NCI-H1417 (cell line): ENCODE measurements at places on chromosomes 2 and 18.
A peak's percentile ranks its signal among the peaks of the same experiment; 100 is the strongest.

DNA sequence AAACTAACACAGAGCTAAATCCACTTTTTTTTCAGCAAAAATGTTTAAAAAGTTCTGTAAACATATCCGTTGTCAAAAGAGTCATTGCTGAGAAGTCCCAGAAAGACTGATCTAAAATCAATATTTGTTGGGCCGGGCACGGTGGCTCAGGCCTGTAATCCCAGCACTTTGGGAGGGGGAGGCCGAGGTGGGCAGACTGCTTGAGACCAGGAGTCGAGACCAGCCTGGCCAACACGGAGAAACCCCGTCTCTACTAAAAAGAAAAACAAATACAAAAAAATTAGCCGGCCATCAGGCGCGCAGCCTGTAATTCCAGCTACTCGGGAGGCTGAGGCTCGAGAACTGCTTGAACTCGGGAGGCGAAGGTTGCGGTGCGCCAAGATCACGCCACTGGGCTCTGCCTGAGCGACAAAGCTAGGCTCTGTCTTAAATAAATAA, 1.4 kb downstream of the OLA1 start:
- no peak for DNase-seq

DNA sequence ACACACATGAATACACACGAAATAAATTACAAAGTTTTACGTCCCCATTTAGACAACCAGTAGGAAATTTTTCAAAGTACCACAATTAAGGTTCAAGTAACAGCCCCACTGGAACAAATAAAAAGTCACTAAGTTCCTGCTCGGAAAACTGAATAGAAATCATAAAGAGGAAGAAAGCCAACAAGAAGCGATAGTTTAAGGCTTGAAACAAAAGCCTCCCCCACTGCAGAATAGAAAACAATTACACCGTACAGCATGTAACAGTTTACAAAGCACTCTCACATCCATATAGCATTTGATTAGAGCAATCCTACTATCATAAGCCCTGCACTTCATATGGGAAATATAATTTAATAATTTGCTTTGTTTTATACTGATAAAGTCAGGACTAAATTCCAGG, 15.5 kb downstream of the KLF7 start:
- no peak for DNase-seq

GRCh38 chr2:235283246-235283645, 210.6 kb upstream of the AGAP1 start:
- DNase-seq: no peak

GRCh38 chr2:224850081-224850480, 133.9 kb upstream of the CCDC195 start:
- DNase-seq: no peak

DNA sequence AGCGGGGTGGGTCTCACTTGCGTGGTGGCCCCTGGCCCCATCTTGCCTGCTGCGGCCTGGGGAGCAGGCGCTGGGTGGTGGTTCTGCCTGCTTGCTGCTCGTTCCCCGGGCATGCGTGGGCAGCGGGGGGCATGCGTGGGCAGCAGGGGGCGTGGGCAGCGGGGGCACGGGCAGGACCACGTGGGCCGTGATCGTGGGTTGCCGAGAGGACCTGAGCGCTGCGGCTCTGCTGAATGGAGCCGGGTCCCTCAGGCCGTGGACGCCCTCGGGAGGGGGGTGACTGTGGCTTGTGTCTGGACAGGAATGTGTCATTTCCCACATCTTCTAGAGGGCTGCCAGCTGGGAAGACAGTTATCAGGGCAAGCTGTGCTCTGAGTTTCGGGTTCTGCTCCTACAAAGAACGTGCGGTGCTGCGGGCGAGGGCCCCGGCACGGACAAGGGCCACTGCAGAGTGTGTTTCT, 8.3 kb upstream of the GAL3ST2 start:
- no peak for DNase-seq

DNA sequence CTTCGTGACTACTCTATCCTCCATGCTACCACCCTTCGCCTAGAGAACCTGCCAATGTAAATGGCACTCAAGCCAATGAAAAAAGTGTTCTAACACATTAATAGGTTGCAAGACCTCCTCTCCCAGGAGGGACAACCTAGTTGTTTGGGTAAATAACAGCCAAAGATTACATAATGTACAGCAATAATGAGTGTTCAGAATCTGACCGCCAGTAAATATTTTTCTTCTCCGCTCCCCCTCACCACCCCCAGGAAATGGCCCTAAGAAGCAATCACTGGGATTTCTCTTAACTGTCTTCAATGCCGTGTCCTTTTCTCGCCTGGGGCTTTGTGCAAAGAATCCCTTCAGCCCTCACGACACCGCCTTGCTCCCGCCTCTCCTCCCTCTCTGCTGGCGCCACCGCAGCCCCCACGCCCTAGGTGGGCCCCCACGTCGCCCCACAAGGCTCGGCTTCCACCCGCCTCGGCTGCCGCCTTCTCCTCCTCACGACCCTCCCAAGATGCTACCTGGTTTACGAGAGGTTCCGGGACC, 458 bp downstream of the HYCC2 start:
- DNase-seq: peak; percentile 57

- peak; percentile 34 for DNase-seq
These were observed 63.0 kb upstream of the GALNT13 start for GRCh38 chr2:153808679-153809078.

- DNase-seq: no peak
These were observed 38.4 kb upstream of the ZSWIM2 start for GRCh38 chr2:186887107-186888090.

GRCh38 chr18:25517881-25518715, 166.1 kb upstream of the ZNF521 start:
- no peak for DNase-seq

DNA sequence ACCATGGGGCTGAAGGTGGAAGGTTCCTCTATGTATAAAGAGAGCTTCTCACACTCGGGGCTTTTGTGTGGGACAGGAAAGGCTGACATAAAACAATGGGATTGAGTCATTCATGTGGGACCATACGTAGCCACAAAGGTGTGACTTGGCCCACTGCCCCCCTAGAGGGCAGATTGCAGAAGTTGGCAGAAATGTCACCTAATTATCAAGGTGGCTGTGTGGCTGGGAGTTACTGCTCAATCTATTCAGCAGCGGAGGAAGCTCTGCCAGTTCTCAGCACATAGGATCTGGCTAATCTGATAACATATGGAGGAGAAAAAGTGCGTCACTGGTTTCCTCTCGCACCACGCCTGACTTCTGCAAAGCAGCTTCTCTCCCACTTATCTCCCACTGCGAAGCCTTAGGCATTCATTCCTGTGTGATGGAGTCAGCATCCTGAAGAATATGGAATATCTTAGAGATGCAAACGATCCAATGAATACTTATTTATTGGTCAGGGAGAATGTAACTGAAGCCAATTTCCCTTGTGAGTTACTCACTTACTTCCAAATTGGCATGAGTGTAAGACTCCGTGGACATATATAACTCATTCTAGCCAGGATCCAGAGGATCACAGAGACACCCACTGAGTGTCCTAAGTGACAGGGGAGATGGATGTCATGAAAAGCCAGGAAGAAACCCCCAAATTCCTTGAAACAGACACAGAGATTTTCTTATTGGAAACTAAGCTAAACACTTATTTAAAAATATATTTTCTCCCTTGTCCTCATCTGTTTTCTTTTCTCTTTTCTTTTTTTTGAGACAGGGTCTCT, 344.8 kb downstream of the TGIF1 start:
- no peak for DNase-seq

- no peak for DNase-seq
These were observed 39.0 kb upstream of the STRN start for GRCh38 chr2:37005118-37005868.

DNA sequence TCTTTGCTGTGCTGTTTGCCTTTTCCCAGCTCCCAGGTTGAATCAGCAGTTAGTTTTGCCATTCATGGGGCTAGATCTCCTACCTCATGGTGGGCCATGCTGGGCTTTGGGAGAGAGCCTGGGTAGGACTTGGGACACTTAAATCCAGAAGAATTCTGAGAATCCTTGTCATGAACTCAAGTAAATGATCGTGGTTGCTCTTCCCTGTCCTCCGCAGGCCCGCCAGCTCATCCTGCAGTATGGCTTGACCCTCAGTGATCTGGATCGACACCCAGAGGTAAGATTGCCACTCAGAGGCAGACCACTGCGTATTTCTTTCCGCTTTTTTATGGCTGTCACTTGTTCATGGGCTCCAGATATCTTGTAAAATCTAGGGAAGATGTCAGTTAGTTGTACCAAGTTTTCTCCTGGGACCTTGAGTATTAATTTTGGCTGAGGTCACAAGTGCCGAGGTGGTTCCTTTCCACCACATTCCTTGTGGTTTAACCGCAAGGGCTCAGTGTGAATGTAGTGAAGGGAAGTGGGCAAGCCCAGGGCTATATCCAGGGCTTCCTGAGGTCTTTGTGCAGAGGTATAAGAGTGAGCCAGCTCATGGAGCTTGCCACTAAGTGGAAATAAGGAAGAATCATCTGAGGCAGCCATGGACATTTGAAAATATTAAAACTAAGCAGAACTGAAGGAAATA, 37.7 kb downstream of the RPIA start:
- no peak for DNase-seq

GRCh38 chr2:34632327-34632726, 1033.2 kb upstream of the FAM98A start:
- DNase-seq: no peak

- no peak for DNase-seq
These were observed 83.1 kb downstream of the CDC42EP3 start for GRCh38 chr2:37588316-37588777.

GRCh38 chr2:54549917-54550518, 93.9 kb downstream of the SPTBN1 start:
- no peak for DNase-seq

DNA sequence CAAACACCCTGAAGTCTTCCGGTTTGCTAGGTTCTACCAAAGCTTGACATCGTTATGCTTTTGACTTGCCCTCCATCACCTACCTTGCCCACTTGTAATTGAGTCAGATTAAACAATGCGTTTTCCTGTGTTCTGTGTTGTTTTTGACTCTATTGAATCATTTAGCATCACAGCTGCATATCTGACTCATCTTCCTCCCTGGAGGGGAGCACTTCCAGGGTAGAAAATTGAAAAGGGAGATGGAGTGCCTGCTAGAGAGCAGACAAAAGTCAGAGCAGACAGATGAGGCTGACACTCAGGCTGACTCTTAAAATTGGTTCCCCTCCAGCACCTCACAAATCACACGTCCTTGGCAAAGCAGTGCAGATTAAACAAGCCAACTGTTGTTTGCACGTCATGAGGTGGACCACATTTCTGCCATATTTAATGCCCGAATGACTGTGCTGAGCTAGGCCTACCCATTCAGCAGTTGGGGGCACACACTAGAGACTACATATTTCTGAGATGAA, 2.2 kb downstream of the MPP4 start:
- no peak for DNase-seq

DNA sequence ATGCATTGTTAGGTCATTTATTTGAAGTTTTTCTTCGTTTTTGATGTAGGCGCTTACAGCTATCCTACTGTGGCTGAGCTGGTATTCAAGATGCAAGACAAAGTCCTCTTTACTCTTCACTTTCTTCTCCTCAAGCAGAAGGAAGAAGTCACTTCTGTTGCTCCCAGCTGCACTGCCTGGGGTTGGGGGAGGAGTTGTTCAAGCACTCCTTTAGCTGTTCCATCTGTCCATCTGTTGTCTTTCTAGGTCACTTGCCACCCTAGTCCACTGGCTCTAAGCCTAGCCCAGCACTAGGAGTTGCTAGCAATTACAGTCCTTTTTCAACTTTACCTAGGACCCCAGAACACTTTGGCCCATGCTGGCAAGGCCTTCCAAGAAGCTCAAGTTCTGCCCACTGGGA, 200.6 kb upstream of the RBMS1 start:
- DNase-seq: no peak

DNA sequence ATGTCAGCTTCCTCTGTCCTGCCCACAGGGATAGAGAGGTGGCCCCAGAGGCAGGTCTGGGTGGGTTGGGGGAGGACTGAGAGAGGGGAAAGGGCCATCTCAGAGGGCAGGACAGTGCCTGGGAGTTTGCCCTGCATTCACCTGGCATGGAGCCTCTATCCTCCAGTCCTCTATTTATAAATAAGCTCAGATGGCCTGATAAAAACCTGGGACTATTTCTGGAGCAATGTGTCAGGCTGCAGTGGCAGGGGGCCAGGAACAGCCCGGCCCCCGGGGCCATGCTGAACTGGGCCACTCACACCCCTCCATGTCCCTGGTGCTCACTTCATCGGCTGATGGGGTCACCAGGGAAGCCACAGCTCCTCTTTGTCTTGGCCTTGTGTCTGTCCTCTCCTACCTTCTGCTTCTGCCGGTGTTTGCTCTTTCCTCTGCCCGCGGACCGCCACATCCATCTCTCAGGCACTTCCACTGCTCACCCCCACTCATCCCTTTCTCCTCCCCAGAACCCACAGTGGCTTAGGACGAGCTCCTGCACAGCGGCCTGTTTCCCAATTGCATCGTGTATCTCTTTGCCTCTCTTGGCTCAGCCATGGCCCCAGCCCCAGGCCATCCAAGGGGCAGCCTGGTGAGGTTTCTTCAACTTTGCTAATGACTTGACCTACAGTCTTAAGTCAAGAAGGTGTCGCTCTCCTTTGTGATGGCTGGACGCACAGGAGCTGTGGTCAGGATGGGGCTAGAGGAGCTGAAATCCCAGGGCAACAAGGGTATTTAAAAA, 38.8 kb downstream of the SCTR start:
- no peak for DNase-seq

- peak; percentile 11 for DNase-seq
These were observed 118.8 kb downstream of the MGAT5 start for GRCh38 chr2:134372611-134373131.

DNA sequence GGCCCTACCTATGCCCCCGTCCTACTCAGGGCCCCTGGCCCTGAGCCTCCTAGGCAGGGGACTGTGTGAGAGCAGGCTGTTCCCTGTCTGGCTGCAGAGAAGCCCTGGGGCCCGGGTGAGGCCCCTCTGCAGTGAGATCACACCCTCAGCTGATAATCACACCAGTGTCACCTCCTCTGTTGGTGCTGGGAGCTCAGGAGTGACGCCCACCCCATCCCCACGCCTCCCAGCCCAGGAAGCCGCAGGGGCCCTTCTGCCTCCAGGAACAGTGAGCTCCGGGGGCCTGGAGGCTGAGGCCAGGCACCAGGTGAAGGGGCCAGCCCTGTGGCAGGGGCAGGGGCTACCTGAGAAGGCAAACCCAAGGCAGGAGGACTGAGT, 20.0 kb downstream of the KCNIP3 start:
- DNase-seq: no peak

DNA sequence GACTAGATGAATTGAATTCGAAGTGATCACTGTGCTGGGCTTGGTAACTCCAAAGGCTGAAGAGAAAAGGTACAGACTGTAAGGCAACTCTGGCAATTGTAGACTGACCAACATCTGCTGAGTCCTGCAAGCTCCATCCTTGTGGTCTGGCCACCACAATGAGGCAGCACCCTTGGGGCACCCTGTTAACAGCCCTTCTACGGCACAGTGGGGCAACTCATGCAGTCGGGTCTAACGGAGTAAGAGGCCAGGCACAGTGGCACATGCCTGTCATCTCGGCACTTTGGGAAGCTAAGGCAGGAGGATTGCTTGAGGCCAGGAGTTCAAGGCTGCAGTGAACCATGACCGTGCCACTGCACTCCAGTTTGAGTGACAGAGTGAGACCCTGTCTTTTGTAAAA, 126.8 kb downstream of the ZAP70 start:
- no peak for DNase-seq

- no peak for DNase-seq
These were observed 36.8 kb upstream of the LCLAT1 start for GRCh38 chr2:30410217-30410616.

GRCh38 chr18:56841836-56842235, 190.7 kb downstream of the WDR7 start:
- DNase-seq: no peak
